ENCODE measurements at places on chromosomes 1 and 21. TPM values are rescaled to one million over a fixed set of nuclear protein-coding genes. Genes with fewer than 3 reads are reported as not detected.

TCHH gene
- 0.38 TPM for total RNA-seq

FOXE3 gene
- total RNA-seq = not detected

F5 gene
- total RNA-seq = not detected

DNA sequence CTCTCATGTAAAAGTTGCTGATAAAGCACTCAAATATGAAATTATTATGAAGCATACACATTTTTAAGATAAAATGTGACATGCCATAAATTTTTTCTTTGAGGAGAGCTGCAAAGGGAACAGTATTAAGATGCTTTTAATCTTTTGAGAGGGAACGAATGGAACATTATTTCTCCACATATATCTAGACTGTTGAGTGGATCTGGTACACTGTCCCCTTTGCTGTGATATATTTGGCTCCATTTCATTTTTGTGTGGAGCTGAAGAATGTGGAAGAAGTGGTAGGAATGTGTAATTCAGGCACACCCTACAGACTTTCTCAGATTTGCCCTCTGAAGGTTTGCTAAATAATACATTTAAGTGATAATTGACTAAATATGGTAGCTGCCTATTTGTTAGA, 31.7 kb downstream of the PGM1 start:
- H3K36me3 ChIP-seq = no peaks in the 10 kb centered on the region
- H3K4me3 ChIP-seq = no peak overlapping the region
- no peak for DNase-seq
- no peak overlapping the region for H3K27ac ChIP-seq
- peaks cover 17% of the 10 kb centered on the region for H3K4me1 ChIP-seq

GRCh38 chr1:158068918-158069317, 75.5 kb downstream of the KIRREL1 start:
- peaks cover 11% of the 10 kb centered on the region for H3K27me3 ChIP-seq
- no peak for DNase-seq
- H3K4me1 ChIP-seq = peaks cover 67% of the 10 kb centered on the region
- peaks cover 28% of the 10 kb centered on the region for H3K36me3 ChIP-seq

- DNase-seq = no peak
- H3K27ac ChIP-seq = no peak overlapping the region
- H3K4me3 ChIP-seq = no peak overlapping the region
- no peaks in the 10 kb centered on the region for H3K36me3 ChIP-seq
- peaks cover 2% of the 10 kb centered on the region for H3K27me3 ChIP-seq
Observed at GRCh38 chr21:45310459-45310858, 22.8 kb upstream of the POFUT2 start.

DNA sequence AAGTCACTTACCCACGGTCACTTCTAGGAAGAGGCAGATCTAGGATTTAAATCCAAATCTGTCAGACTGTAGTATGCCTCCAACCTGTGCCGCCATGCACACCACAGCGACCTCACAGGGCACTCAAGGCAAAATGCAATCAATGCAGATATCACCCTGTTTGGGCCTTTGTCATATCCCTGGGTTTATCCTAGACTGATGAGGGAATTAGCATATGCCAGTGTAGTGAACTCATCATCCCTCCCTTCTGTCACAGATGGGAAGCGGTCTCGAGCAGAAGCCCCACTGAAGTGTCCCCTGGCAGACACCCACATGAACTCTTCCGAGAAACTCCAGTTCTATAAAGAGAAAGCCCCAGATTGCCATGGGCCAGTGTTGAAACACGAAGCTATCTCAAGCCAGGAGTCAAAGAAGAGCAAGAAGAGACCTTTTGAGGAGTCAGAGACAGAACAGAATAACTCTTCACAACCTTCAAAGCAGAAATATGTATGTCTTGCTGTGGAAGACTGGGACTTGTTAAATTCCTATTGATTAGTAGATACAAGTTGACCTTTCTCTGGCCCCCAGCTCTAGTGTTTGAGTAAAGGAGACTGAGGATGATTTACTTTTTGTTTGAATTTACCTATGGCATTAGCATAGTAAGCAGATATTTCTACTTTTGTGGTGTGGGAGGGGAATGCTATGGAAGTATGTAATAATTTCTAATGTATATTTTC, 21.4 kb downstream of the LRRC42 start:
- no peak for DNase-seq
- no peaks in the 10 kb centered on the region for H3K27me3 ChIP-seq
- no peak overlapping the region for H3K4me3 ChIP-seq

- H3K4me1 ChIP-seq = no peaks in the 10 kb centered on the region
- DNase-seq = no peak
- H3K4me3 ChIP-seq = no peak overlapping the region
- no peak overlapping the region for H3K27ac ChIP-seq
- H3K36me3 ChIP-seq = no peaks in the 10 kb centered on the region
Observed at GRCh38 chr1:73943270-73943669, 254.7 kb downstream of the LRRIQ3 start.

- H3K4me1 ChIP-seq = peaks cover 6% of the 10 kb centered on the region
- H3K36me3 ChIP-seq = no peaks in the 10 kb centered on the region
- no peaks in the 10 kb centered on the region for H3K27me3 ChIP-seq
- H3K27ac ChIP-seq = no peak overlapping the region
- no peak overlapping the region for H3K4me3 ChIP-seq
Observed at GRCh38 chr1:61636814-61637213, 88.1 kb downstream of the TM2D1 start.

- no peaks in the 10 kb centered on the region for H3K36me3 ChIP-seq
- no peaks in the 10 kb centered on the region for H3K4me1 ChIP-seq
- H3K4me3 ChIP-seq = no peak overlapping the region
- peaks cover 2% of the 10 kb centered on the region for H3K27me3 ChIP-seq
Observed at GRCh38 chr1:57820356-57821095, 396.7 kb upstream of the DAB1 start.

- peaks cover 14% of the 10 kb centered on the region for H3K4me1 ChIP-seq
- peaks cover 18% of the 10 kb centered on the region for H3K27me3 ChIP-seq
- peaks cover 3% of the 10 kb centered on the region for H3K36me3 ChIP-seq
- H3K27ac ChIP-seq = no peak overlapping the region
- no peak overlapping the region for H3K4me3 ChIP-seq
Observed at GRCh38 chr1:181319907-181320306, 163.4 kb upstream of the CACNA1E start.

DNA sequence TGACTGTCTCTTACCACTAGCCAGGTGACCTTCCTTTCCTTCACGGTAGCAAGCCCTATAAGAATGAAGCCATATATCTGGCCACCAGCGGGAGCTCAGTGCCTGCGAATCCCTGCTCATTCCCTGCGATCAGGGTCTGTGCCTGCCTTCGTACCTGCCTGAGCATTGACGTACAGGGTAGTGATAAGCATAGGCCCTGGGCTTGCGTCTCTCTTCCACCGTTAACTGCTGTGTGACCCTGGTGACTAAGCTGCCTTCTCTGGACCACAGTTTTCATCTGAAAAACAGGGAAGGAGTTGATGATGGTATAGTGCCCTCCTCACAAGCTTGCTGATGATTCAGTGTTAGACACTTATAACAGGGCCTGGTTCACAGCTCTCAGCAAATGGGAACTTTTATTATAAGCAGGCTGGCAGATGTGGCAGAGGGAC, 4.1 kb downstream of the ZC3H12A start:
- DNase-seq = no peak
- peaks cover 14% of the 10 kb centered on the region for H3K36me3 ChIP-seq
- no peak overlapping the region for H3K27ac ChIP-seq
- peaks cover 9% of the 10 kb centered on the region for H3K27me3 ChIP-seq
- H3K4me1 ChIP-seq = peaks cover 22% of the 10 kb centered on the region

GRCh38 chr1:27912429-27912828, 22.4 kb upstream of the SMPDL3B start:
- DNase-seq = no peak
- peaks cover 6% of the 10 kb centered on the region for H3K36me3 ChIP-seq
- peaks cover 5% of the 10 kb centered on the region for H3K27me3 ChIP-seq
- no peak overlapping the region for H3K27ac ChIP-seq

DNA sequence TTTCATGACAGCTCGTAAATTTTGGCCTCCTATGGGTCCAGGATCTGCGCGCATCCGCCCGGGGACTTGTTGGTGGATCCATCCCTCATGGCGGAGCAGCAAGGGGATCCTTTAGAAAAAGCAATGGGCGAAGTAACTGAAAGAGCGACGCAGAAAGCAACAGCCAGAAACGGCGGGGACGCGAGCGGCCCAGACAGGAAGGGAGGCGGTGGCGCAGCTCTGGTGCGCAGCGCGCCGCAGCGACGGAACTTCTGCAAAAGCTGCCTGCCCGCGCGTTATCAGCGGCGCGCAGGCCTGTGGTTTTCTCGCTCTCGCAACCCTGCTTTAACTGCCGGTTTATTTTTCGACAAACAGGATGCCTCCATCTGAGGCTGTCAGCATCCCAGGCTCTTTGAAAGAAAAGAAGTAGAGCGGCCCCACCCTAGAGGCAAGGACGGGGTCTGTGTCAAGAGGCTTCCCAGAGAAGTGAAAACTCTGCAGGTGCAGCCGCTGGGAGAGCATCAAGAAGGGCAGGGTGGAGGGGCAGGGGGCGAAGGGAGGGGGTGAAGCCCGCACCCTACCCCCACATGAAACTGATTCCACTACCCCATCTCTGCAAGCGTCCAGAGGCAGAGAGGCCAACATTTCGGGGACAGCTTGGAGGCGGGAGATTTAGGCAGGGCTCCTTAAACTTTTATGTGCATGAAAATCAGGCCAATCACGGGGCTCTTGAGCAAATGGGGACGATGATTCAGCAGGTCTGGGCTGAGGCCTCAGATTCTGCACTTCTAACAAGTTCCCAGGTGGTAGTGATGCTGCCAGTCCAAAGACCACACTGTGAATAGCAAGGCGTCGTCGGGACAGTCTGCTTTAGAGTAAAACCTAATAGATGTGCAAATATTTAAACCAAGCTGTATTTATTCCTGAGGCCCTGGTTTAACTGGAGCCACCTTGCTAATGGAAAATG, 22.2 kb downstream of the RUNX1 start:
- no peak overlapping the region for H3K27ac ChIP-seq
- no peaks in the 10 kb centered on the region for H3K36me3 ChIP-seq
- H3K4me3 ChIP-seq = peak overlapping the region; percentile 53
- peak; percentile 75 for DNase-seq
- H3K4me1 ChIP-seq = peaks cover 32% of the 10 kb centered on the region
- H3K27me3 ChIP-seq = peaks cover 8% of the 10 kb centered on the region

- no peak overlapping the region for H3K27ac ChIP-seq
- no peak for DNase-seq
- H3K4me3 ChIP-seq = no peak overlapping the region
- H3K4me1 ChIP-seq = no peaks in the 10 kb centered on the region
- H3K36me3 ChIP-seq = no peaks in the 10 kb centered on the region
Observed at GRCh38 chr21:24897883-24898282, 709.4 kb downstream of the MRPL39 start.

DNA sequence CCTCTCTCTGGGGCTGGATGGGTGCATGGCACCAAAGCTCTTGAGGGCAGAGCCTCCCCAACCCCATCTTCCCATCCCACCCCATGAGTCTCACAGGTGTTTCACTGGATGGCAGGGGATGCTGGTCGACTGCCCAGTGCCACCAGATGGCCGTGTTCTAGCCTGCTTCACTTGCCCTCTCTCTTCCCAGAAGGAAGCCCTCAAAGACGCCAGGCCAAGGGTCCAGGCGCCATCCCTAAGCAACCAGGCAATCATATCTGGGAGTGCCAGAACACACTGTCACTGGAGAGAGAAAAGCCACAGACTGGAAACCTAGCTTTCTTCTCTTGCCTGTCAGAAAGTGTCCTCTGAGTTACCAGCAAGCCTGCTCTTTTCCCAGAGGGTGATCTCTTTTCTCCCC, 26.7 kb downstream of the PIGM start:
- H3K4me3 ChIP-seq = no peak overlapping the region
- H3K4me1 ChIP-seq = peaks cover 5% of the 10 kb centered on the region
- no peak overlapping the region for H3K27ac ChIP-seq
- DNase-seq = no peak
- peaks cover 1% of the 10 kb centered on the region for H3K27me3 ChIP-seq
- H3K36me3 ChIP-seq = no peaks in the 10 kb centered on the region

GRCh38 chr1:181482001-181482430, 1.3 kb upstream of the CACNA1E start:
- no peak for DNase-seq
- H3K4me1 ChIP-seq = peaks cover 26% of the 10 kb centered on the region
- no peak overlapping the region for H3K4me3 ChIP-seq
- H3K36me3 ChIP-seq = no peaks in the 10 kb centered on the region
- H3K27me3 ChIP-seq = peaks cover 28% of the 10 kb centered on the region

GRCh38 chr21:39082656-39083376, 100.4 kb downstream of the PSMG1 start:
- no peak overlapping the region for H3K4me3 ChIP-seq
- H3K36me3 ChIP-seq = no peaks in the 10 kb centered on the region
- H3K4me1 ChIP-seq = no peaks in the 10 kb centered on the region
- DNase-seq = no peak

- no peak for DNase-seq
- peaks cover 4% of the 10 kb centered on the region for H3K27me3 ChIP-seq
- H3K27ac ChIP-seq = no peak overlapping the region
- H3K4me1 ChIP-seq = no peaks in the 10 kb centered on the region
- H3K36me3 ChIP-seq = no peaks in the 10 kb centered on the region
Observed at GRCh38 chr1:111814305-111814628, 58.6 kb downstream of the DDX20 start.

DNA sequence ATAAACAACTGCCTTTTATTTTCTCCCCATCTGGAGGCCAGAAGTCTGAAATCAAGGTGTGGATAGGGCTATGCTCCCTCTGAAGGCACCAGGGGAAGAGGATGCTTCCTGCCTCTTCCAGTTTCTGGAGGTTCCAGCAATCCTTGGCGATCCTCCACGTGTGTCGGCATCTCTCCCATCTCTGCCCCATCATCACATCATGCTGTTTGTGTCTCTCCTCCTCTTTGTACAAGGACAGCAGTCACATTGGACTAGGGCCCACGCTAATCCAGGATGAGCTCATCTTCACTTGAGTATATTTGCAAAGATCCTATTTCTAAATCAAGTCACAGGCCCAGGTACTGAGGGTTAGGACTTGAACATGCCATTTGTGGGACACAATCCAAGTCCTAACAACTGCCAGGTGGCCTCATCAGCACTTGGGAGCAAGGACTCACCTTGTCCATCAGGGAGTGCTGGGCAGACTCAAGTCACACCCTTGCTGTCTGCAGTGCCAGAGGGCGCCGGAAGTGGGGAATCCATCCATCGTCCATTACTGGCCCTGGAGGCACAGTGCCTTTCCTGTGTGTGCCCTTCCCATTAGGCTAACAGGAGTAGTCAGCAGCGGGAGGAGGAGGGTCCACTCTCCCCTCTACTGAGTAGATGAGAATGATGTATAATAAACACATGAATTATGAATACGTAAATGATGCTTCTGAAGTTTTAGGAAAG, 185.4 kb upstream of the AJAP1 start:
- H3K27me3 ChIP-seq = peaks cover 10% of the 10 kb centered on the region
- DNase-seq = no peak
- H3K4me1 ChIP-seq = no peaks in the 10 kb centered on the region
- peaks cover 4% of the 10 kb centered on the region for H3K36me3 ChIP-seq
- H3K4me3 ChIP-seq = no peak overlapping the region
